ENCODE measurements at places on chromosomes 13 and 19. TPM values are rescaled to one million over a fixed set of nuclear protein-coding genes. Genes with fewer than 3 reads are reported as not detected.

Gene USHBP1
- not detected for total RNA-seq

Gene CDADC1
- total RNA-seq, result 8.5 TPM

Gene GRIK5
- total RNA-seq, result 1.7 TPM

Gene CNN1
- not detected for total RNA-seq

Gene ZNF682
- 7.5 TPM for total RNA-seq

Gene DNAAF3
- total RNA-seq, result 0.53 TPM

Gene ZNF221
- 1.8 TPM for total RNA-seq

Gene LRRC4B
- total RNA-seq, result not detected

Gene CCDC122
- 2.0 TPM for total RNA-seq

Gene LHB
- total RNA-seq, result 0.39 TPM

Gene CCDC8
- total RNA-seq, result not detected

Gene SHD
- total RNA-seq, result not detected

Gene ZNF728
- total RNA-seq, result not detected

Gene TYROBP
- not detected for total RNA-seq

Gene HSD17B14
- total RNA-seq, result 0.21 TPM

Gene ZNF560
- total RNA-seq, result not detected

Gene C19orf38
- 2.7 TPM for total RNA-seq

Gene TEX26
- total RNA-seq, result not detected

Gene ZNF726
- total RNA-seq, result 20.2 TPM

Gene MARK4
- 19.6 TPM for total RNA-seq

Gene ATP4A
- not detected for total RNA-seq

Gene CLEC17A
- total RNA-seq, result 2.4 TPM

Gene OLFM4
- total RNA-seq, result not detected

Gene ZNF470
- 5.0 TPM for total RNA-seq

Gene FFAR1
- 0.35 TPM for total RNA-seq

Gene C1QTNF9
- total RNA-seq, result not detected

Gene XRCC1
- total RNA-seq, result 40.0 TPM

Gene TUBB4A
- total RNA-seq, result 5.1 TPM

Gene SOX1
- total RNA-seq, result not detected

Gene KL
- 0.37 TPM for total RNA-seq

Gene SULT2A1
- not detected for total RNA-seq

Gene ELAVL1
- 184 TPM for total RNA-seq

Gene NCAN
- not detected for total RNA-seq

Gene HIPK4
- total RNA-seq, result not detected

Gene FGF22
- total RNA-seq, result not detected

Gene LMTK3
- 3.9 TPM for total RNA-seq

Gene GIPC3
- 0.51 TPM for total RNA-seq

Gene ZNF442
- total RNA-seq, result 1.7 TPM

Gene SMG9
- total RNA-seq, result 65.2 TPM

Gene SERPINE3
- total RNA-seq, result not detected

Gene ATP8B3
- total RNA-seq, result 7.9 TPM

Gene VAV1
- total RNA-seq, result 73.4 TPM

Gene FAM83E
- total RNA-seq, result 1.5 TPM

Gene GJB6
- total RNA-seq, result 2.7 TPM

Gene PLPPR2
- total RNA-seq, result 2.1 TPM
